Naive thymus-derived CD4-positive, alpha-beta T cell (primary cell): ENCODE measurements at places on chromosomes 7 and 10. TPM values are rescaled to one million over a fixed set of nuclear protein-coding genes. Genes with fewer than 3 reads are reported as not detected.

CTTNBP2 gene
- not detected in 2 replicates for total RNA-seq

PAX2 gene
- total RNA-seq = not detected

ABHD11 gene
- 20.8 TPM for total RNA-seq

IFIT1 gene
- total RNA-seq = 3.7 TPM

DOCK1 gene
- total RNA-seq = 0.11 TPM

ZYX gene
- 122 TPM for total RNA-seq

FFAR4 gene
- not detected for total RNA-seq

ATOH7 gene
- total RNA-seq = not detected

AKR1C4 gene
- total RNA-seq = not detected

TLL2 gene
- total RNA-seq = not detected

CUBN gene
- total RNA-seq = 14.9 TPM

DYNC1I1 gene
- total RNA-seq = not detected

GALNT11 gene
- total RNA-seq = 25.6 TPM

CPN1 gene
- not detected for total RNA-seq

GDF10 gene
- 0.08 TPM in 1 of 2 replicates, not detected in the other for total RNA-seq

IKZF1 gene
- total RNA-seq = 434 TPM

MAGI2 gene
- 0.05 TPM in 1 of 2 replicates, not detected in the other for total RNA-seq

PIP gene
- not detected in 2 replicates for total RNA-seq

NYAP1 gene
- 0.05 and 0.36 TPM in 2 replicates for total RNA-seq

PPP1R17 gene
- 1.4 TPM for total RNA-seq

FAM25G gene
- total RNA-seq = not detected

CADPS2 gene
- not detected for total RNA-seq
